Activated CD8-positive, alpha-beta memory T cell treated with anti-CD3 and anti-CD28 coated beads, Interleukin-2, amount 50 U/mL, for 4 hours (primary cell): ENCODE measurements at places on chromosomes 1 and 21.
A peak's percentile ranks its signal among the peaks of the same experiment; 100 is the strongest.

DNA sequence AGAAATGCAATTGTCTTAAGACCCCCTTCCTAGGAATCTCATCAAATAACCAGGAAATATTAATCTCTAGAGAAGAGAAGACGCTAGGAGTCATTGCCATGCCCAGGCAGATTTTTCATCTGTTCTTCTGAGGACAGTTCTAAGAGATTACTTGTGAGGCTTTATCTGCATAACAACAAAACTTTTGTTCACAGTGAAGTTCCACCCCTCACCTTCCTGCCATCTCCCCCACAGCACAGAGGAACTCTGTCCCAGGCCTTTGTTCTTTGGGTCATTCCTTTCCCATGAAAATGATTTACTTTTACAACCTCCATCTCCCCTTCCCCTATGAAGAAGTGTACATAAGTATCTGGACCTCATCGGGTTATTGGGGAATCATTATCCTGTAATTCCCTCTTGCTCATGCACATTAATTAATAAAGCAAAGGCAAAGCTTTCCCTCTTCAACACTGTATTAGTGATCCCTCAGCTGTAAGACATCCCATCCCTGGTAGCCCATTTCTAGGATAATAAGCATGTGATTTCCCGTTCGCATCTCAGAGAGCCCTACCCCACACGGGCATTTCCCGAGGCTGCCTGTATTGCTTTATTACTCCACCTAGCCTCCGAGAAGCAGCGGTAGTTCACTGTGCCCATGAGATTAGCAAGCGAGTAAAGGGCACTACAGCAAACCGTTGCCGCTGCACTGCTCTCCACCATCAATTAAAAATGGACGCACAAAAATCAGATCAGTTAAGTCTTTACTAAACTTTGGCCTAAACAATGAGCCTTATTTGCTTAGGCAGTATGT is 384.4 kb upstream of the CAMK1G start:
- no peak for DNase-seq

DNA sequence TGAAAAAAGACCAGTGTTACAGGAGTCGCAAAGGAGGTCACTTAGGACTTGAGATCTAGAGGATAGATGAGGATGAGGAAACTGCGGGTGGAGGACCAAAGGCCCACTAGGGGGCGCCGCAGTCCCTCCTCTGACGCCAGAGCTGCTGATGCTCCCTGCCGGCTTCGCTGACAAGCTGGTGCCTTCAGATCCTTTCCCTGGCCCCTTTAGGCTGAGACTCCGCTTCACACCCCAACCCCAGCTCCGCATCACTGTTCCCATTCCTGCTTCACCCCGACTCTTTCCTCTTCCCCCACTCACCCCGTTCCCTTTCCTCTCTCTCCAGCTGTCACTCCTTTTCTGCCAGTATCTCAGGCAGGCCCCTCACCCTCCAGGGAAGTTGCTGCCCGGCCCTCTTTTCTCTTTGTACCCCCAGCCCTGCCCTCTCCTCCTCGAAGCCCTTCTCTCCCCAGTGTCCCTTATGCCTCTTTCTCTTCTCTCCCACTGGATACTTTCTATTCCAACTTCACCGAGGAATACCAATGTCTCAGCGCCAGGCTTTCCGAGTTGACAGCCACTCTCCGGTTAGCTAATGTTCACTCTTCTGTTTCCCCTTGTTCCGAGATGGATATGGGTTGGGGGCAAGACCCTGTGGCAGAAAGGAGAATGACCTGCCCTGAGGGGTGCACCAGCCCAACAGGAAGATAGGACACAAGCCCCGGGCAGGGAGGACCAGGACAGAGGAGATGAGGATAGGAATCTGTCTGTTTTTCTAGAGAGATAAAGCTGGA is 4.5 kb downstream of the KCNJ9 start:
- peak; percentile 81 for DNase-seq

DNA sequence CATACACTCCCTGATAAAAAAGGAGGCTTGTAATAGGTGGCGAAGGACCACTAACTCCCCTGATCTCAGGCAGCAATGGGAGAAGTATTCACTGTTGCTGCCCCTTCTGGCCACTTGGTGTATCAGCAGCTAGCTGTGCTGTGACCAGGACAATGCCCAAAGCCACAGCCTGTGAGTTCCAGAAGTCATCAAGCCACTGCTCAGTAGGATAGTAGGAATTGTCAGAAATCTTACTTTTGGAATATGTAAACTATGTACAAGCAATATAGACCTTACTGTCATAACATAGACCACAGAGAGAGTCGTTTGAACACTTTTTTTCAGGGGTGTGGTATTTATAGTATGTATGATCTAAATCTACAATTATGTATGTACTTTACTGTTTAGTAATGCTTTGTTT is 248.3 kb upstream of the CAMK1G start:
- no peak for DNase-seq

DNA sequence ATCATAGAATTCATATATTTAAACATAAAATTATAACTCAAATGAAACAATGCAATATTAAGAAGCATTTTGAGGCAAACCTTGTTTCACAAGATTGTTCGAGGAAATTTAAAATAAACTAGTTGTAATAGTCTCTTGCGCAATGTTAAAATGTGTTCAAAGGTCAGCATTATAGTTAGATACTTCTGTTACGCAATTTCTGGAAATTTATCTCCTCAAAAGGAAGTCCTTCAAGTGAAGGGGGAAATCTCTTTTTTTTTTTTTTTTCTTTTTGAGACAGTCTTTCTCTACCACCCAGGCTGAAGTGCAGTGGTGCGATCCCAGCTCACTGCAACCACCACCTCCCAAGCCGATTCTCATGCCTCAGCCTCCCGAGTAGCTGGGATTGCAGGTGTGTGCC is 52.1 kb downstream of the FMO4 start:
- DNase-seq = no peak

DNA sequence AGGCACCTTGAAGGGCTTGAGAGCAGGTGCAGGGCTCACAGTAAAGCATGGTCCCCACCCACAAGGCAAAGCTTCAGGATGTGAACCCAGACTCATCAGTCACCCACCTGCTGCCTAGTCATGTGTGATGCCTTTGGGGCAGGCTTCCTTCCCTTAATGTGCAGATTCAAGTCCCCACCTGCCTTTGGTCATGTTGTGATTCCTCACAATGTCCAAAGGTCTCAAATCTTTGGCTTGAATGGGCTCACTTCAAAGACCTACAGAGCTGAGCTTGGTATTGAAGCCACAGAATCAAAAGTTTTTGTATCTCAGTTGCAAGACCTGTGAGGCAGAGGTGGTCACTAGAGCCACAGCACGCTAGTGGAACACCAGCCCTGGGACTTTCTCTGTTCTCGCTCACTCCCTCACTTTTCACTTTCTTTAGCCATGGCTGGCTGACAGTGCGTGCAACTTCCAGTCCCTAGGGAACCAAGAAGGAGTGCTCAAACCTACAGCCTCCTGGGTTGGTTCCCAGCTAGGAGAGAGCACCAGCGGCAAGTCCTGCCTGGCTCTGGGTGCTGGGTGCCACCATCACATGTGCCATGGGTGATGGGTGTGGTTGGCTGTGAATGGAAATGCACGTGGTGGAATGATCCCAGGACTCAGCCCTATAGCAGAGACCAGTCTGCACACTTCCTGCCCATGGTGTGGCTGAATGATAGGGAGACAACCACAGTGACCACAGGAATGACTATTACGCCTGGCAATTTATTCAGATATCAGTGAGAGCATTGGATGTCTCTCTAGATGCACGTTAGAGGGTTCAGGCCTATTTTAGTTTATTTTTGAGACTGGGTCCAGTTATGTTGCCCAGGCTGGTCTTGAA is 26.4 kb upstream of the CLIC6 start:
- no peak for DNase-seq

GRCh38 chr1:235720544-235720943 is 71.0 kb upstream of the GNG4 start:
- DNase-seq = no peak

- no peak for DNase-seq
Measured at GRCh38 chr1:203506858-203507626, 13.1 kb downstream of the OPTC start.
